Naive thymus-derived CD4-positive, alpha-beta T cell (primary cell): ENCODE measurements at places on chromosomes 3 and 15. TPM values are rescaled to one million over a fixed set of nuclear protein-coding genes. Genes with fewer than 3 reads are reported as not detected.

DNA sequence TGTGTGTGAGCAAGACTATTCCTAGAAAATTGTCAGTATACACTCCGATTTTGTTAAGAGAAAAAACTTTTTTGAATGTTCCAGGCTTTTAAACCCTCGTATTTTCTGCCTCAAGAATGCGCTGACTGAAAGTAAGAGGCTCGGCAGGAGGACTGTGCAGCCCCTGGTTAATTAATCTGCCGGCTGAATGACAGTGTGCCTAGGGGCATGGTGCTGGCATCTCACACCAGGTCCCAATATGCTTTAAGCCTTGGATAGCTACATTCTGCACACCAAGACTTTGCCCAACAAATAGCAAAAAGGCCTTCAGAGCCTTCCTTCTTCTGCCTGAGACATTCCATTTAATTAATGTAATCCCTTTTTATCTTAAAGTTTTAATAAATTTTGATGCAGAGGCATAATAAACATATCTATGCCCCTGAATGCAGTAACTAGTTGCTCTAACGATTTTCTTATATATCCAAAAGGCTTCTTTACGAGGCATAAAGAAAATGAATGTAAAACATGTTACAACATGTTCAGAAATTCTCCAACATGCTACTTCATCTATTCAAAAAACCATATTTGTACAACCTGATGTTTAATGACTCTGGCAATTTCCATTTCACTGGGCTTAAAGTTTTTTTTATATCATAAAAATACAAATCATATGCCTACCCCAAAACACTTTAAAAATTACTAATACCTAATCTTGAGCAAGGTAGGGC is 37.9 kb downstream of the DPH6 start:
- H3K4me1 ChIP-seq: no peaks in the 10 kb centered on the region
- H3K36me3 ChIP-seq: no peaks in the 10 kb centered on the region
- DNase-seq: no peak

FOXB1 gene
- 0.27 TPM for total RNA-seq

- no peak overlapping the region for H3K27ac ChIP-seq
- DNase-seq: no peak
- H3K27me3 ChIP-seq: no peaks in the 10 kb centered on the region
- H3K4me1 ChIP-seq: no peaks in the 10 kb centered on the region
- no peaks in the 10 kb centered on the region for H3K36me3 ChIP-seq
- no peak overlapping the region for H3K4me3 ChIP-seq
Measured at GRCh38 chr3:171695426-171695825, 114.9 kb downstream of the PLD1 start.

GRCh38 chr3:120802916-120803315 is 60.4 kb downstream of the GTF2E1 start:
- no peak overlapping the region for H3K27ac ChIP-seq
- DNase-seq: no peak
- no peaks in the 10 kb centered on the region for H3K27me3 ChIP-seq

- no peak for DNase-seq
- no peak overlapping the region for H3K27ac ChIP-seq
- no peaks in the 10 kb centered on the region for H3K4me1 ChIP-seq
- no peak overlapping the region for H3K4me3 ChIP-seq
- H3K27me3 ChIP-seq: no peaks in the 10 kb centered on the region
Measured at GRCh38 chr3:8532251-8532871, 30.7 kb downstream of the LMCD1 start.

DNA sequence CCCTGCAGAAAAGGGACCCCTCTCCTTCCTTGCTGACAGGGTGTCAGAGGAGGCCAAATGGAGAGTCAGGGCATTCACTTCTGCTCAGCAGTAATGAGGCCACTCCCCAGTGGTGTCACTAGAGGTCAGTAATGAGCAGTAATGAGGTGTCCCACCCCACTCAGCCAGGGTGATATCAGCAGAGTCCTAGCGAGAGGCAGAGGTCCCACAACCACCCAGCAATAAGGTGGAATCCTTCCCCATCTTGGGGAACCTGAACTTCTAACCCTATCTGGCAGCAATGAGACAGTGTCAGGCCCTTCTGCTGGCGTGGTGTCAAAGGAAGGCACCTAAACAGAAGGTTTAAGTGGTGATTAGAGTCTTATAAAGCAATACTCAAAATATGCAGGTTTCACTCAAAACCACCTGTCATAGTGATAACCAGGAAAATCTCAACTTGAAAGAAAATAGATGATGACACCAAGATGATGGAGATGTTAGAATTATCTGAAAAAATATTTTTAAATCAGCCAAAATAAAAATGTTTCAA is 12.9 kb downstream of the OCA2 start:
- no peak overlapping the region for H3K27ac ChIP-seq
- no peaks in the 10 kb centered on the region for H3K27me3 ChIP-seq
- no peak overlapping the region for H3K4me3 ChIP-seq
- no peaks in the 10 kb centered on the region for H3K36me3 ChIP-seq

NR1I2 gene
- 0.22 TPM in 1 of 2 replicates, not detected in the other for total RNA-seq
